NCI-H2227 treated with DMSO at 0.1 percent for 48 hours (cell line): ENCODE measurements at places on chromosomes 1 and 21.

GRCh38 chr1:92505015-92505692 lies 18.4 kb upstream of the GFI1 start:
- DNase-seq: no peak

DNA sequence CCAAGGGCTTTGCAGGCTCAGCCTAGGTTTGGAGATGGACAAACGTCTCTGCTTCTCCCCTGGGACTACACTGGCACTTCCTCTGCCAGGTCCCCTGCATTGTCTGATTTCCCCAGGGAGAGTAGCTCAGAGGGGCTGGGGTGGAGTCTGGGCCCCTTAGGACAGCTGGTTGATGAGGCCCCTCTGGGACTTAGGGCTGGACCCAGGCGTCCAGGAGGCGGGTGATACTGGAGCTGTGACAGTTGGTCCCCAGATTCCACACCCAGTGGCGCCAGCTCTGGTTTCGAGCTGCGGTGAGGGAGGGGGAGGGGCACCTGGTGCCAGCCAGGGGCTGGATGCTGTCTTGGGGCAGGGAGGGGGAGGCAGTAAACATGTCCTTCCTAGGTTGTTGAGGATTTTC lies 7.4 kb upstream of the MEX3A start:
- no peak for DNase-seq

- DNase-seq: no peak
These were observed 1.2 kb downstream of the PTTG1IP start for GRCh38 chr21:44872323-44872648.

DNA sequence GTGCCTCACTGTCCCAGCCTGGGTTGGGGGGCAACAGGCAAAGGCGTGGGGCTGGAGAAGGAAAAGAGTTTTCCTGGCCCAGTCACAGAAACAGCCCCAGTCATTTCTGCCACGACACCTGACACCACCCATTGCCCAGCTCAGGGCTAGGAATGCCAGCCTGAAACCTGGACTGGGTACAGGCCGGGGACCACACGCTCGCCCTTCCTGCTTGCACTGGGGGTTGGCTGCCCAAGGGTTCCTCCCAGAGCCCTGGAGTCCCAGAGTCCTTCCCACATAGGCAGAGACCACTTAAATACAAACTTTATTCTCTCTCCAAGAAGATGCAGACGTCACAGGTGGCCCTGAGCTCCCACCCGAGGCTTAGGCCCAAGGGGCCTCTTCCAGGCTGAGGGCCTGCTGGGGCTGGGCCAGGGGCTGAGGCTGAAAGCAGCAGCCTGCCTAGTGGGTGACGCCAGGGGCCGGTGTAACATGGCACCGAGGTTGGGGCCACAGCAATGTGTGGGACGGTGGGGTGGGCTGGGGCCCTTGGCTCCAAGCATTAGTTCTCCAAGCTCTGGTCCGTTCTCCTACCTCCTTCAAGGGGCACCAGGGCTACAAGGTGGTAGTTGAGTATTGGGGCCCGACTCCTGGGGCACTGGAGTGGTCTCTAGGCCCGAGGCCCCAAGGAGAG lies 1.6 kb downstream of the TMEM52 start:
- DNase-seq: no peak

DNA sequence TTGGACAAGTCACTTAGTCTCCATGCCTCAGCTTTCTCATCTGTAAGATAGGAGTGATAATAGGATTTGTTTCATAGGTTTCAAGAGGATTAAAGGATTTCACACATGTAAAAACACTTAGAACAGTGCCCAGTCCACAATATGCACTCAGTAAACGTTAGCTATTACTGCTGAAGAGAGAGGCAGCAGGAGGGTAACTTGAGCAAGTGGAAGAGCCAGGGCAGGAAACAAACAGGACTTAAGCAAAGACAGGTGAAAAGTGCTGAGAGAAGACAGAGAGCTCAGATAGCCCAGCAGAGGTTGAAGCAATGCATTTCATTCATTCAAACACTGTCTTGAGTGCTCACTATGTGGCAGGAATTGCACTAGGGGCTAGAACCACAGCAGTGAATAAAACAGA lies 21.1 kb upstream of the H3-3A start:
- DNase-seq: no peak

DNA sequence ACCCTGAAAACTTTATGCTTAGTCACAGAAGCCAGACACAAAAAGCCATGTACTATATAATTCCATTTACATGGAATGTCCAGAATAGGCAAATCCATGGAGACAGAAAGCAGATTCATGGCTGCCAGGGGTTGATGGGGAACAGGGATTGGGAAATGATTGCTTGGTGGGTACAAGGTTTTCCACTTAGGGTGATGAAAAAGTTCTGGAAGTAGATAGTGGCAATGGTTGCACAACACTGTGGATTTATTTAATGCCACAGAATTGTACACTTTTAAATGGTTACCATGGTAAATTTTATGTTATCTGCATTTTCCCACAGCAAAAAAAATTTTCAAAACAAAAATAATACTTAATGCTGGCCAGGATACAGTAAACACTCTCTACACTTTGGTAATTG lies 40.6 kb downstream of the ENAH start:
- no peak for DNase-seq

DNA sequence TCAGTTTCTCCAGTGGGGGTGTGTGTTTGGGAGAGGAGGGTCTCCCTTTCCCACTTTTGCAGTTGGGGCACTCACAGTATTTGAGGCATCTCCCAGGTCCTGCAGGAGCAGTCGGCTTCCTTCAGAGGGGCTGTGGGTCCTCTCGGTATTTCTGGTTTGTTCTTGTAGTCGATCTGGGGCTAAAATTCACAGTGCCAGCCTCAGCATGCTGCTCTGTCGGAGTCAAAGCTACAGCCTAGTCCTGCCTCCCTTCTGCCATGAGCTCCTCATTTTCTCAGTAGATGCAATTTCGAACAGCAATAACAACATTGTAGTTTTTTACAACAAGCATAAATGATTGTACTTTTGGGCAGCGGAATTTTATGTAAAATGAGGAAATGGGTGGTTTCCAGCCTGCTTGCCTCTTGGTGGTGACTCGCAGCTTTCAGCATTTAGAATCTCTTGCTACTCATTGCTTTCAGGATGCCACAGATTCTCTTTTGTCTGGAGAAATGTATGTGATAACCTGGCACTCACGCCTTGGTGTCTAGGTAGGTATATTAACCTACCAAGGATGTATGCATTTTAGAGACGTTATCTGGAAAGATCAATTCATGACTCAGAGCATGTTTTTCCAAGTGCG lies 82.4 kb upstream of the C21orf91 start:
- no peak for DNase-seq

DNA sequence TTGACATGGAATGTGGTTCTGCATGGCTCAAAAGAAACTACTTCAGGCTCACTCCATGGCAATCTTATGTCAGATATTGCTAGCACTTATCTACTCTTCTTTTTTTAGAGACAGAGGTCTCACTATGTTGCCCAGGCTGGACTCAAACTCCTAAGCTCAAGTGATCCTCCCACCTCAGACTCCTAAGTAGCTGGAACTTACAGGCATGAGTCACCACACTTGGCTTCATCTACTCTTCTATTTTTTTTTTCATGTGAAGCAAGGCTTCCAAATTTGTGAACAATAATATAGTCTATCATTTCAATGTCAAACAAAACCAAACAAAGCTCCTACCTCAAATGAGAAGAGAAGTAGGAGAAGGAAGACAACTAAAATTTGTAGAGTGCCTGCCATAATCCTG lies 7.5 kb upstream of the PSEN2 start:
- DNase-seq: no peak

DNA sequence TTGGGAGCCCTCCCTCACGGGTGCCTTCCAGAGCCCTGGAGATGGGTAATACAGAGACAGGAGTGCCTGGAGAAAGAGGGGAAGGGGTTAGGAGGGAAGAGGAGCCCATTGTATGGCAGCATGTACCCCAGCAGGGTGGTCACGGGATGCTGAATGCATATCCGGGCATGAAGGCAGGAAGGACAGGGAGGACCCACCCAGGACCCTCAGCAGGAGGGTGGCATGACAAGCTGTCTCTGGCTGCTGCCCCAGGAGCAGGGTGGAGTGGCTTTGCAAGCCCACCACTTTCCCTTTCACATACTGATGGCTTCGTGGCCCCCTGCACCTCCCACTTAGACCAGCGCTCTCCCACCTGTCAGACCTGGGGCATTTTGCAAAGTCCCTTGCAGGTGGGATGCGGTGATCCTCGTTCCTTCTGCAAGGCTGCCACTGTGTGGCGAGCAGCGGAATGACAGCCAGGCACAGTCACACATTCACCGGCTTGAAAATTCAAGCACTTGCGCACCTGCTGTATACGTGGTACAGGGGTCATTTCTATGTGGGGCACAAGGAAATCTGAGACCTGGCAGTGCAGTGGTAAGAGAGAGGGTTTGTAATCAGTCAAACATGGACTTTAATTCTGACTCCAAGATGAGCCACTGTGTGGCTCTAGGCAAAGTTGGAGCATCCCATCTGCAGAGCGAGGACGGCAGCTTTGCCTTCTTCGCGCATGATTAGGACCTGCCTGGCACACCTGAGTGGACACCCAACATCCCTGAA lies 53.2 kb upstream of the TMEM51 start:
- peak; percentile 52 for DNase-seq

DNA sequence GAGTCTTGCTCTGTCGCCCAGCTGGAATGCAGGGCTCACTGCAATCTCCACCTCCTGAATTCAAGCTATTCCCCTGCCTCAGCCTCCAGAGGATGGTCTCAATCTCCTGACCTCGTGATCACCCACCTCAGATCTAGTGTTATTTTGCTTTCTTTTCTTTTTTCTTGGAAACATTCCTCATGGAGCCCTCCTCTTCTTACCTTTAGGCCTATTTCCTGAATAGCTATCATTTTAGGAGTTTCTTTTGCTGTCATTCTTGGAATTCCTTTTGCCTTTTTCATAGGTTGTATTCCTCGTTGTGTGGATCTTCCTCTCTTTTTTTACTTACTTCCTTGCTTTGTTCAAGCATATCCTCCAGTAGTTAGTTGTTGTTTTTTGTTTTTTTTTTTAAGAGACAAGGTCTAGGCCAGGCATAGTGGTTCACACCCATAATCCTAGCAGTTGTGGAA lies 173.8 kb downstream of the RASAL2 start:
- DNase-seq: no peak

DNA sequence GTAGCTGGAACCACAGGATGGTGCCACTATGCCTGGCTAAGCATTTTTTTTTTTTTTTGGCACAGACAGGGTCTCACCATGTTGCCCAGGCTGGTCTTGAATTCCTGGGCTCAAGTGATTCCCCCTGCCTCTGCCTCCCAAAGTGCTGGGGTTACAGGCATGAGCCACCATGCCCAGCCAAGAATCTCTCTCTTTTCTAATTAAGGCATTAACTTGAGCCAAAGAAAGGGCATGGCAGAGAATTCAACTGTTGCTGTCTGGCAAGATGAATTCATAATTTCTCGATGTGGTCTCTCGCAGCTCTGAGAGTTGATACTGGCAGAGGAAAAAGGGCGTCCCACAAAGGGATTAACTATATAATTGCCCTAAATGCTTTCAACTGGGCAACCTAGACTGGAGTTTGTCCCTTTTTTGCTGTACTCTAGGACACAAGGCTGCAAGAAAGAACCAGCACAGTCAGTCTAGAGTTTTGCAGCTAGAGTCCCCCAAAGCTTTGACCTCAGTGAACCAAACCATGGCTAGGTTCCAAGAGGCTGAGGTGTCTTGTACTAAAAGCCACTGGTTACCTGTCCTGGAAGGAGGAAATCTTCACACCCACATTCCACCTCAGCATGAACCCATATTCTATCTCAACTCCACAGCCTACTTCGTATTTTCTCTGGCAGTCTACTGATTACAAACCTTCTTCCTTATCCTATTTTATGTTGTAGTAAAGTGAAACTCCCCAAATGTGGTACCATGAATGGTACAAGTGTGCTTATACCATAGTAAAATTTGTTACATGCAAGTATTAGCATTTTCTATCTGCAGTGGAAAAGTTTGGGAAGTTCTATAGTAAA lies 51.2 kb downstream of the OPTC start:
- no peak for DNase-seq

- DNase-seq: peak; percentile 30
These were observed 211.6 kb upstream of the PLXNA2 start for GRCh38 chr1:208455821-208456220.

DNA sequence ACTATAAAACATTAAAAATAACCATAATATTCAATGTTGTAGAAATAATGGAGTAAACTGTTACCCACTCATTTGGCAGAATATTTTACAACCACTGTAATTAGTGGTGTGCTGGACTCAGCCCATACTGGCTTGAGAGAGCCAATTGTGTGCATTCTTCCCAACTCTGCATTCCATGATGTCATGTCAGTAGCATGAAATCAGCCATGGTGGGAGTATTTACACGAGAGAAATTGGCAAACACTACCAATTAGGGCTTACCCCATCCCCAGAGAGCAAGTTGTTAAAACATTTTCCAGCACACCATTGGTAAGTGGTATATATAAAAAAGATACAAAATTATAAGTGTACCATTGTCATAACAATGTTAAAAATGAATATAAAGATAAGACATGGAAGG lies 19.1 kb upstream of the QSOX1 start:
- no peak for DNase-seq

DNA sequence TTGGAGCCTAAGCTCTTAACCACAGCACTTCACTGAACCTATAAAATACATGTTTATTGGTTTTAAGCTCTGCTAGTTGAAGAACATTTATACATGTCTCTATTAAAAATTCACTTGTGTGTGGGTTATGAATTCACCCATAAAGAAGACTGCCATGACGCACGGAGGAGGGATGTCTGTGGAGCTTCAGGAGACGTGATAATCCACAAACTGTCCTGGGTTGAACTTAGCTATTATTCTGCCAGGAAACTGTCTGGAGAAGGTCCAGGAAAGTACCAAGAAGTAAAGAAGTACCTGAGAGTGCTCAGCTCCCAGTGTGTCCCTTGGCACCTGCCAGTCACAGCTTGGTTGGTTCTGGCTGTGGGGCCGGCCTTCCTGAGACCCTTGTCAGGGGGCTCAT lies 56.3 kb downstream of the DDR2 start:
- DNase-seq: no peak
